ENCODE measurements at places on chromosomes 4 and X.

DNA sequence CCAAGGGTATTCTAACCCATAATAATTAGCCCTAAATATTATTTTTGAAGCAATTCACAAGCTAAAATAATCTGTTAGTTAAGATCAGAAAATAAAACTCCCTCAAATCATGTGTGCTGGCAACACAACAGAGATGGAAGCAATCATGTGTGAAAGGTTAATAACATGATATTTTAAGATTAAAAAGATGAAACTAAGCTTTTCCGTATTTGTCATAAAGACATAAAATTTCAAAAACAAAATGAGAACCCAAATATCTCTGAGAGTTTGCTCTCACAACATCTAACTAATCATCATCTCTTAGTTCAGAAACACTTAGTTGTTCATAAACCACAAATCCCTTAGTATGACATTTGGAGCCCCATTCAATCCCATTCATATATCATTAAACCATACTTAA, 749.1 kb downstream of the CCSER1 start:
- no peak for DNase-seq

- no peak for DNase-seq
Observed at GRCh38 chr4:134740290-134740689, 538.7 kb upstream of the PABPC4L start.

DNA sequence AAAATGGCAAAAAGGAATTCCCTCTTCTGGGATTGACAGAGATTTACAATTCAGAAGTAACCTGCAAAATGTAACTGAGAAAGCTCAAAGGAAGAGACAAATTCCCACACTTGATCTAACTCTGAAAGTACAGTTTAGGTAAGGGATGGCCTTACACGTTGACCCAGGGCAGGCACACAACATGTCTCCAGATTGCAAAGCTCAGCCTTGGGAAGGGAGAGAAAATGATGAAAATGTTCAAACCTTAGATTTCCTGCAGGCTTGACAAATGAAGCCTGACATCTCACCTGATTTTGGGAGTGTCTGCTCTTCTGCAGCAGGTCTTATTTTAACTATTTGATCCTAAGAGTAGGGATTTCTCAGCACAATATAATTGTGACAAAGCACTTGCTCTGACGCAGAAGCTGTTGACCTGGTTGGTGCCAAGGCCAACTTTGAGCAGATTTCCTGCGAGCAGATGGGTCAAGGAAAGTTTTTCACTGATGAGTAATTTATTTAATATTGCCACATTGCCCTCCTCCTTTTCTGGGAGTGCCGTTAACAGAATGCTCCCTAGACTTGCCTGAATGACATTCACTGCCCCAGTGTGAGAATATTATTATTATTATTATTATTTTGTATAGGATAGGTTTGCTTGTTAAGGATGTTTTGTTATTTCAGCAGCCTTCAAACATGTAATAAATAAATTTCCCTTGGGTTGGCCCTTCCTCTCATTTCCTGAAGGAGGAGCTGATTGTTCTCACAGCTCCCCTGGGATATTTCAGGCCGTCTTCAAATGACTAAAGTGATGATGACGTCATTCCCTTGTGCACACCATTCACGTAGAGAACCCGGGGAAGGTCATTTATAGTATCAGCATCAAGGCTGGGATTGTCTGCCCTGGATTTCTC, 157.1 kb downstream of the VEGFC start:
- no peak for DNase-seq

DNA sequence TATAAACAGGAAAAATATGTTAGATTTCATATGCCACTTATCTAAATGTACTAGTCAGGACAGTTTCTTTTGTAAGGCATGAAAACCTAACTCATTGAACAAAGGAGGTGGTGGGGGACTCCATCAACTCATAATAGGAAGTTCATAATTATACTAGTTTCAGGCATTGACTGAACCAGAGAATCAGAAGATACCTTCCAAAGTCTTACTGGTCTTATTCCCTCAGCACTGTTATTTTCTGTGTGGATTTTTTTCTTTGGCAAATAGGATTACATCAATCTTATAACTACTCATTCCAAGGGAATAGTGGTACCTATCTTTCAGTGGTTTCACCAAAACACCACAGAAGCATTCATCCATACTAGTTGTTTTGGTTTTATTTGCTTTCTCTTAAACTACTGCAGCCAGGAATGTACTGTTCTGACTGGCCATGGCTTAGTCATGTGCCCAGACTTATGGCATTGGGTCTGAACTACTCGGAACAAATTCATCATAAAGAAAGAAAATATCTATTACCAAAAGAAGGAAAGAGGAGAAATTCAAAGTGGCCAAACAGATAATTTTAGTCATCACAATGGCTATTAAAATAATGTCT, 273.9 kb downstream of the ARAP2 start:
- DNase-seq, result no peak

- no peak for DNase-seq
Observed at GRCh38 chrX:69324851-69325250, 159.6 kb upstream of the PJA1 start.

DNA sequence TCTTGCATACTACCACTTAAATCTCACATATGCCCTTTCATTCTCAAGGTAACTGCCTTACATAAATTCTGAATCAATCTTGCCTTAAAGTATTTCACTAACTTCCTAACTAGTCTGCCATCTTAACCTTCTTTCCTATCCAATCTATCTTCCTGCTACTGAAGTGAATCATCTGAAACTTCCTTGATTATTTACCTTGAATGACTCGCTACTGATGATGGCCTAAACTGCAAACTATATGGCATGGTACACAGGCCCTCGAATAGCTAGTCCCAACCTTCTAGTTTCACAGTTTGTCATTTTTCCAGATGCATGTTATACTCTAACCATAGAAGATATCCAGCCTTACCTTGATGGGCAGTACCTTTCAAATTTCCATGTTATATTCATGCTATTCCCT, 19.9 kb downstream of the PHKA1 start:
- no peak for DNase-seq

- no peak for DNase-seq
Observed at GRCh38 chr4:83894831-83895230, 358.9 kb downstream of the GPAT3 start.

- no peak for DNase-seq
Observed at GRCh38 chrX:112910418-112910817, 69.8 kb upstream of the AMOT start.

- DNase-seq, result no peak
Observed at GRCh38 chr4:164221631-164222030, 532.3 kb upstream of the SMIM31 start.

DNA sequence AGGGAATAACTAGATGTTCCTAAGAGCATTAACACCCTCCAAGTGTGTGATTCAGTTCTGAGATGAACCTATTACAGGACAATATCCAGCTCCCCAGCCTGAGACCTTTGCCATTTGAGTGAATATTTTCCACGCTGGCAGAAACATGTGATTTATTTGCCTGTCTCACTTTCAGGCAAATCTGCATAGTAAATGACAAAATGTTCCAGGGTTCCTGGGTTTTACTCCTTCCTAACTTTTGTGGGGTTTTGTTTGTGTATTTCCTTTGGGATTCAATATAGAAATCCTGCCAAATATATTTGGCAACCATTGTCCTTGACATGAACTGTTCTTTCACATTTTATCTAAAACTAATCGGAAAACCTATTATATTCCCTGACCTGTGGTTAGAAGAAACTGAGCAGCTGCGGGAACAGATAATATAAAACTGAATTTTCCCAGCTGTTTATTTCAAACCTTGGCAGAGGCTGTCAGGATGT, 12.5 kb downstream of the F8 start:
- no peak for DNase-seq

- DNase-seq, result no peak
Observed at GRCh38 chr4:153790962-153791551, 2.2 kb upstream of the SFRP2 start.

GRCh38 chr4:88091378-88091777, 67.1 kb downstream of the ABCG2 start:
- DNase-seq, result no peak

DNA sequence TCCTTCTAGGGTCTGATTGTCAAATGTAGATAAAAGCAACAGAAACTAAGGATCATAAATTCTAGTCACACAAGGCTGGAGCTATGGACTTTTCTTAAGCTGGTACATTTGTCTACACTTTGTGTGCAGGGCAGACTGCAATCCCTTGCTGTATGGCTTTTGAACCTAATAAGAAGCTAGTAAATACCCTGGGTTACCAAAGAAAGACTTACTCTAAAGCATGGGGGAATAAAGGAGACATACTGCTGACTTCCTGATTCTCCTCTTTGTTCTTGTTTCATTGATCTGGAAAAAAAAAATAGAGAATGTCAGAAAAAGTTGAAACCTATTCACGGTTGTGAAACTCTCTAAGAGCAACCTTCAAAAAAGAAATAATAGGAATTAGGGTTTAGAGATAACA, 216.6 kb upstream of the TLL1 start:
- DNase-seq, result no peak

DNA sequence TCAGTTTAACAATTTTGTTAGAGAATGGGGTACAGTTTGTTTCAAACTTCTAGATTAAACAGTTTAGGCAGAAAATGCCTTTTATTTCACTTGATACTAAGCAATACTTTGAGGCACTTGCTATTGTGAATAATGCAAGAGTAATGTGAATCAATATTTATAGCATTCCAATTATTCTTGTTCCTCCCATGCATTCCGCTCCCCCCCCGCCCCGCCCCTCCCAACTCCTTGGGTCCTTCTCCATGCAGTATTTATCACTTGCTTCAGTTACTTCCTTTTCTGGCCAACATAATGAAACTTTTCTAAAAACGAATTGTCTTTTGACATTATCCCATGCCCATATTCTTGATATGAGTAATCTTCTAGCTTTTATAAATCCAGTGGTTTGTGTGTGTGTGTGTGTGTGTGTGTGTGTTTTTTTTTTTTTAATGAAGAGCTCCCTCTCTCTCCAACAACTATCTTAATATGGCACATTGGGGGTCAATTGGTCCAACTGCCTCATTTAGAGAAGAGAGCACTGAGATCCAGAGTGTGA, 1.6 kb downstream of the BANK1 start:
- no peak for DNase-seq

DNA sequence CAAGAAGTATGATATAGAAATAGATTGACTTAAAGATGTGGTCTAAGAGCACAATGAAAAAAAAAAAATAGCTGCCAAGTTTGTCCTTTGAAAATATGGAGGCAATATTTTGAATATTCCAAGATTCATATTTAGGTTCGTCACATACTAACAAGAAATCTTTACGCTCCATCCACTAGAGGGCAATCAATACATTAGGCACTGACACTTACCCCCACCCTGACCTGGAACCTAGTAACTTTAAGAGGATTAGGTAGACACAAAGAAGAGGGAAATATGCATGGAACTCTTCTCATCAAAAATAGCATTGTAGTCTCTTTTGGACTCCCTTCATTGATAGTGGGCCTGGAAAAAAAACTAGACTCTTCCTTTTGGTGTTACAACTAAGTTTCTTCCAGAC, 1108.1 kb downstream of the PCDH19 start:
- DNase-seq, result peak; percentile 0

DNA sequence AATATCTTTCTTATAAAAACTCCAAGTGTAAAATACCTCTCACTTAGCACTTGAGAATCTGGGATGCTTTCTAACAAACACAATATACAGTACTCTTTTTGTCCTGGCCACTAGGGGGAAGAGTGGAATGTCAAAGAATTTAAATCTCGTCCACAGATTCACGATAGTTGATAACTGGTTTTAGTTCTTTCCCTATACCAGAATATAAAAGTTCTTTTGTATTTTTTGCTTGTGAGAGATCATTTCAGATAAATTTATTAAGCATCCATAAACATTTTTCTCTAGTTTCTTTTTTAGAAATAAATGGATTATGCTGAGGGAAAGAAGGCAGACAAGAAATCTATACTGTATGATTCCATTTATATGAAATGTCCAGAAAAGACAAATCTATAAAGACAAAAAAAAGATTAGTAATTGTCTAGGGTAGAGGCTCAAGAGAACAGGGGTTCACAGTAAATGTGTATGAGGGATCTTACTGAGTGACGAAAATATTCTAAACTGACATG, 50.4 kb downstream of the MGARP start:
- no peak for DNase-seq

GRCh38 chrX:95718746-95719145, 965.9 kb upstream of the DIAPH2 start:
- DNase-seq, result no peak

DNA sequence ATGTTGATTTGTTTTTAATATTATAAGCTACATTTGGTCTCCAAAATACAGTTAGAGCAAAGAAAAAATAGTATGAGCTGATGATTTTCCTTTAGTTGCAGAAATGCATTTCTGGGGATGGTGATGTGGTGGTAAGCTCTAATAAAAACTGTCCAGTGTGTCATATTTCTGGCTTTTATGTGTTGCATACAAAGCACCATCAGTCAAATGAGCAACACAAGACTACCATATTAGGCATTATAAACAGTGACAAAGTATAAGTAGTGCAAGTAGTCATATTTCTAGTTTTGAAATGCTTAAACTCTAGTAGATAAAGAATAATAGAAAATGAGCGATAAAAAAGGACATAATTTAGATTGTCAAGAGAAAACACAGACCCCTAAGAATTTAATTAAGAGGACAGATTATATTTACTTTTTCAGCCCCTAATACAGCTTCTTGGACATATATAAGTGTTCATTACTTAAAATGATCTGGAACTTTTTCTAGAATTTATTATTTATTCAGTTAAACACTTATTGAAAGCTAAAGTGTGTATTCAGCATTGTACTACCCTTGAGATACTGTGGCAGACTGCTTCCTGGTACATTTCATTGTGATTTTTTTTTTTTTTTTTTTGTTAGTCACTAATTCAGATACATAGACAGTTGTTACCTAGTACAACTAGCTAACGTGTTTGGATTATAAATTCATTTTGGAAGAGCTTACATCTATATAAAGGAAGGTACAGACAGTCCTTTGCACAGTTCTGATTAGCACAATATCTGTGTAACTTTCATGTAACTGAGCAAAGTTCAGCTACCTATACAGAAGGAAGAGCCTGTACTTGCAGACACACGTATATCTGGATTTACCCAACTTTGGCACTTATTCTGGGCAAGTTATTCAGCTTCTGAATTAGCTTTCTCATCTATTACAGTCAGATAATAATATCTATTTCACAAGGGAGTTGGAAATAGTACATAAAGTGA, 22.3 kb downstream of the RAP1GDS1 start:
- DNase-seq, result no peak

- no peak for DNase-seq
Observed at GRCh38 chr4:161555689-161556660, 607.8 kb downstream of the FSTL5 start.

GRCh38 chr4:4271912-4272311, 18.0 kb downstream of the LYAR start:
- DNase-seq, result no peak

- no peak for DNase-seq
Observed at GRCh38 chrX:107560980-107561379, 67.3 kb upstream of the PRPS1 start.

GRCh38 chr4:35106091-35106734, 1138.1 kb downstream of the ARAP2 start:
- DNase-seq, result no peak

DNA sequence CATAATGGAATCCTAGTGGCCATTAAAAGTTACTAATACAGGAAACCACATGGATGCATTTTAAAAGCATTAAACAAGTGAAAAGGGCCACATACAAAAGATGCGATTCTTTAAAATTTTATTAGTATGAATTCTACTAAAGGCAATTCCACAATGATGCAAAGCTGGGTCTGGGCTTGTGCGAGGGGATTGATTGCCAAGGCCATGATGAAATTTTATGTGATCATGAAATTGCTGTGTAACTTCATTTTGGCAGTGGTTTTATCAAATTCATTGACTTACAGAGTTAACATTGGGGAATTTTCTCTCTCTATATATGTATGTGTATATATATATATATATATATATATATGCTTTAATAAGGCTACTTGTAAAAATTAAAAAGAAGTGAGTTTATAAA, 1142.5 kb upstream of the IGFBP7 start:
- DNase-seq, result no peak
